Suprapubic skin (tissue), 4 donors: ENCODE measurements at places on chromosomes 4 and X.

DNA sequence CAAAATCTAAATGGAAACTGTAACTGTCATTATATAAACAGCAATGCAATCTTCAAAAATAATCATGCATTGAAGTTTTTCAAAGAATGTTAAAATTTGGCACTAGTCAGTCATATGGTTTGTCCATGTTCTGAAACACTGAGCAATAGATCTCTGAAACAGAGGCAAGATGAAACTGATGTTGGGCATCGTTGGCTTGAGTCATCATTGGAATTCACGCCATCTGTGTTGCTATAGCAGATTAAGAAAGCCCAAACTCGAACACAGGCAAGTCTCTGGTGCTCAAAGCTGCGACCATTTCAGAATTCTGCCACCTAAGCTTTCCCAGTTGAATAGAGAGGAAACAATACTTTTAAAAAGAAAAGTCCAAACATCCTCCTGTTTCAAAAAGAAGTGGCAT, 114.1 kb upstream of the PPARGC1A start:
- no peak for DNase-seq

DNA sequence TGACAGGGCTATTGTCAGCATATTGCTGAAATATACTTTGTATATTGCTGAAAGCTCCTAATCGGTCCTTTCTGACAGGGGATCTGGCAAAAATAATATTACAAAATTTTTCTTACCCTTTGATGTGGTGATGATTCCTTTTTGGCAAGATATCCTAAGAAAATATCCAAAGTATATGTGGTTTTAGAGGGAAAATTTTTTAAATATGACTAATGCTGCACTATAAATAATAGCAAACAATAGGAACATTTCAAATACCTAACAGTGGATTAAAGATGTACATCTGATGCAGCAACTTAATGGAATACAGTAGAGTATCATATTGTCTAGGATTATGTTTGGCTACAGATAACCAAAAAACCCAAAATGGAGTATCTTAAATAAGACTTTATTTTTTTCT, 49.6 kb downstream of the RRAGB start:
- no peak for DNase-seq

DNA sequence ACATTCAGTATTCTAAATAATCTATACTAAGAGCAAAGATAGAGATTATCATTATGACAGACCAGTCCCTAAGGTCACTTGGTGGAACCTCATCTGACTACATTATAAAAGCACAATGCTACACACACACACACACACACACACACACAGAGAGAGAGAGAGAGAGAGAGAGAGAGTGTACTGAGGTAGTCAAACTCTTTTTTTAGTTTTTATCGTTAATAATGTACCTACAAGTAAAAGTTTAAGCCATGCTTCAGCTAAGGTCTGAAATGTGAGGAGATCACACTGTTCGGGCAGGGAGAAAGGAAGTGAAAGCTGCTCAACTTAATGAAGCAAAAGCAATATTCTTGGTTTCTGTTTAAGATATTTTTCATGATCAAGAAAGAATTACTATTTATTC, 75.8 kb upstream of the CCDC160 start:
- no peak for DNase-seq

GRCh38 chr4:52244848-52245247, 193.7 kb downstream of the SPATA18 start:
- no peak for DNase-seq

DNA sequence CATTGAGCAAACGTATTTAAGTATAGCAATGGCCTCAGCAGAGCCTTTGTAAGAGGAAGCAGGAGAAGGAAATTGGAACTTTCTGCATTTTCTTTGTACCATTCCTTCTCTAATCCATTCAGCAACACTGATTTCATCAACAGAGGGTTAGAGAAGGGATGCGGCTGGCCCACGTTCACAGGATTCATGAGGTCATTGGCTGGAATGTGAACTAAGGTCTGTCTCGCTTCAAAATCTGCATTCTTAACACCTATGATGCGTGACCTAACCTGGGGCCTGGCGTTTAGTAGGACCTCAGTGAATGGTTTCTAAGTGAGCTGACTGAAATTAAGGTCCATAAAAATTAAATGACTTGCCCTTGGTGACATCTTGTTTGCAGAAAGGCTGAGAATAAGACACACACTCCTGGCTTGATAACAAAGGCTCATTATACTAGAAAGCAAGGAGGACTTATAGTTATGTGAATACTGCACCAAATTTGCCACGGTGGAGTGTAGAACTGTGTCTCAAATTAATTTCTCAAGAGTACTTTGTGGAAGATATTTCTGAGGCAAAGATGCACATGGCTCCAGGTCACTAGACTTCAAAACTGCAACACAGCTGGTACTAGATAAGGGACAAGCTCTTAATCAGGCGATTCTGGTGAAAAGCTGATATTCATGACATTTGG, 25.4 kb downstream of the FGFBP1 start:
- DNase-seq, result peak; percentile 28

DNA sequence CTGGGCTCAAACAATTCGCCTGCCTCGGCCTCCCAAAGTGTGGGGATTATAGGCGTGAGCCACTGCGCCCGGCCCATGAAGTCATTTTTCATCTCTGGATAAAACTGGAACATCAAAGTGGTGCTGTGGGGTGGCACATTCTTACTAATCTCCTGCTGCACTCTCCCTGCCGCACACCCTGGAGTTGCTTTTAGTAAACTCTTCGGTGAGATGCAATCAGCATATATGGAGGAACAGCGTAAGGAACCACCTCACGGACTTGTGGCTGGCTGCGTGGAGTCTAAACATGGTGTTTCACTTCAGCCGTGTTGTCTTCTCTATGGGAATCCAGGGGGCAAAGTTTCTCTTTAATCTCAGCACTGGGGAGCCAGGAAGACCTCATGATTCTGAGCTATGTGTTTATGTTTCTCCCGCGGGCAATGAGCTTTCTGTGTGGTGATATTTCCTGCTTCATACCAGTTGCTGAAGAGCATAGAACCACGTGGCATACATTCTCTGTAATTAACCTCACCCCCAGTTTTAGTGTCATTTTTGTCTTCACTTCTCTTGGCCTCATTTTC, 2.1 kb upstream of the RHOH start:
- no peak for DNase-seq

DNA sequence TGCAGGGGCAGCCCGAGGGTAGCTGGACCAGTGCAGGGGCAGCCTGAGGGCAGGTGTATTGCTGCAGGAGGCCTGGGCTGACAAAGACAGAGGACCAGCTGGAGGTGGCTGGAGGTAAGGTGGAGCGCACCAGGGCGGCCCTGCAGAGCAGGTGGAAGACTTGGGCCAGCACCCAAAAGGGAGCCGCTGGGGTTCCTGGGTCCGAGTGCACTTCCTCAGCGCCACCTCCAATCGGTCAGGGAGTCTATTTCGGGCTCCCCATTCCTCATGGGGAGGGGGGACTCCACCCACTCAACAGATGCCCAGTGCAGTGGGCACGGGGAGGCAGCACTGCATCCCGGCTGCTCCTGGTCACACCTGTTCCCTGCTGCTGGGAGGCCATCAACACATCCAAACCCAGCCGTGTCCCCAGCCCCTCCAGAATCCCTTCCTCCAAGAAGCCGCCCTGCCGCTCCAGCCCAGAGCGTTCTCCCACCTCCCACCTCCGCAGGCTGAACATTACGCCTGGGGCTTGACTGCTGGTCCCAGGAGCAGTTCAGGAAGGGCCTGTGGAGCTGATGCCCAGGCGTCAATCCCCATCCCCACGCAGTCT, 1.5 kb downstream of the LRPAP1 start:
- no peak for DNase-seq

DNA sequence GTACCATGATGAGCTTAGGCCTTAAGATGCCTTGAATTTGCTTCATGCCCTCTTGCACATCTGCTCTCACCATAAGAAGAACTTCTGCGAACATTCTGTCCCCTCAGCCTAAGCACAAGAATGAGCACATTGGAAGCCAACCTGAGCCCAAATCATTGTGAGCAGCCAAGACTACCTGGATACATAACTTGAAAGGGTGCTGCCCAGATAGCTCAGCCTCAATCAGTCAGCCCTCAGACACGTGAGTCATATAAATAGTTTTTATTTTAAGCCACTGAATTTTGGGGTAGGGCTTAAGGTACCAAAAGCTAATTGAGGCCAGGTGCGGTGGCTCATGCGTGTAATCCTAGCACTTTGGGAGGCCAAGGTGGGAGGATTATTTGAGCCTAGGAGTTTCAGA, 27.5 kb upstream of the BBS12 start:
- DNase-seq, result no peak
